ENCODE measurements at places on chromosomes 7 and 10. TPM values are rescaled to one million over a fixed set of nuclear protein-coding genes. Genes with fewer than 3 reads are reported as not detected.

- DNase-seq: no peak
These were observed 2.0 kb upstream of the TM9SF3 start for GRCh38 chr10:96588616-96589419.

GRCh38 chr10:14742815-14743214, 31.9 kb downstream of the FAM107B start:
- no peak for DNase-seq

GAD2 gene
- not detected for total RNA-seq

ZNF365 gene
- total RNA-seq: not detected

GRCh38 chr10:36173364-36173763, 531.3 kb upstream of the FZD8 start:
- no peak for DNase-seq

GRCh38 chr7:53101026-53101425, 65.6 kb downstream of the POM121L12 start:
- no peak for DNase-seq

SLC39A12 gene
- not detected for total RNA-seq

GRCh38 chr10:26706206-26706605, 8.7 kb downstream of the PDSS1 start:
- DNase-seq: no peak
